ENCODE measurements at places on chromosomes 2 and 18.
A peak's percentile ranks its signal among the peaks of the same experiment; 100 is the strongest.

DNA sequence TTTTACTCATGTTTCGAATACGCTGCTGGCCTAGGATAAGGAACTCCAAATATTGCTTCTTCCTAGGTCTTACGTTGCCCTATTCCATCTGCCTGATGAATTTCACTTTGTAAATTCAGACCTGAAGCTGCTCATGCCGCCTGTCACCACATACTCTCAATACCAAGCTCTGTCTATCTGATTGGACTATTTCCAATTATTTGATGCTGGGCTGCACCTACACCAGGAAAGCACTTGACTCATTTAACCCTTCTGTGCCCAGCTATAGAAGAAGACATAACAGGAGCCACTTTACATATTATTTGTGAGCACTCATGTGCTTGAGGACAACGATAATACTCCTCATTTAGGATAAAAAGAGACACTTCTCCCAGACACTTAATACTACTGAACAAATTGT, 1293.9 kb upstream of the LRRTM1 start:
- no peak for DNase-seq

DNA sequence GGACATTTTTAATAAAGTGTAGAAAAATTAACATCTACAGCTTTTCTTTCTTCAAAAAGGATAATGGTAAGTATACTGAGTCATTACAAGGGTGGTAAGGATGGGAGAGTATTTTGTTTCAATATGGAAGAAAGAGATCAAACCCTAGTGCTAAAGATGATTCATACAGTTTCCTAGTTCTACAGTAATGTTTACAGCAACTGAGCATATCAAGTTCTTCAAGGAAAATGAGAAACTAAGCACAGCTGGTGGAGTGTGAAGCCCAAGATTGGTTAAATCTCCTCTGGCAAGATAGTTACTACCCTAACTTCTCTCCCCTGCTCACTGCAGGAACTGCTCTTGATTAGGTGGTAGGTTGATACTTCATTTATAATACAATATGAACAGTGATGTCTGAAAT, 467.5 kb downstream of the XIRP2 start:
- DNase-seq = no peak

GRCh38 chr2:236562434-236562833, 7.2 kb upstream of the ACKR3 start:
- no peak for DNase-seq

DNA sequence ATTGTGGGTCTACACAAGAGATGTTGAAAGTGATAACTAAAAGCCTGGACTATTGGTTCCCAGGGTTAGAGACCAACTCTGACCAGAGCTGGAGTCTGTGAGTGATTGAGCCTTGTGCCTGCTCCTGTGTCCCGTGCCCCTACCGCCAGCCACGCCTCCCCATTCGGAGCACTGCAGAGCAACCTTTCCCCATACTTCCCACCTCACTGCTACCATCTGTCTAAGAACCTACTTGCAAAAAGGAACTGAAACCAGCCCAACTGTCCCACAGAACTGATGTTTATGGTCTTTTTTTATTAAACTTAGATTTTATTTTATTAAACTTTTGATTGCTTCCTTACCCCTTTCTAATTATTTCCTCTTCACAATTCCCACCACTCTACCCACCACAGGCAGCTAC, 300.3 kb upstream of the MGAT5 start:
- DNase-seq = no peak

DNA sequence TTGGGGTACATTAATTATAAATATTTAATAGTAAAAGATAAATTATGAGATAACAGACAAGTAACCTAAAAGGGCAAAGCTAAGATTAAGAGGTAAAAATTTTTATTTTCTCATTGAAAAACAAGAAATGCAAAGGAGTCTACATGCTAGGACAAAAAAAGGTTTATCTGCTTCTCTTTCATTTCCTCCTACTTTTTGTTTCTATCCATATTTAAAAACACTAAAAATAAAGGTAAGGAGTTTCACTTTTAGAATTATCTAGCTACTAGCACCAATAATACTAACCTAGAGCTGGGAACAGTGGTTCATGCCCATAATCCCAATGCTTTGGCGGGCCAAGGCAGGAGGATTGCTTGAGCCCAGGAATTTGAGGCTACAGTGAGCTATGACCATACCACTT, 1551.7 kb upstream of the SLC39A10 start:
- DNase-seq = no peak

GRCh38 chr2:73284296-73285158, at the start of gene FBXO41:
Gene FBXO41, minus strand, starts transcription at chr2:73284478. Its CDS starts 14,848 bp downstream, at chr2:73269630.
- DNase-seq = peak; percentile 81

- no peak for DNase-seq
Measured at GRCh38 chr2:24411488-24412151, 51.3 kb upstream of the ITSN2 start.

DNA sequence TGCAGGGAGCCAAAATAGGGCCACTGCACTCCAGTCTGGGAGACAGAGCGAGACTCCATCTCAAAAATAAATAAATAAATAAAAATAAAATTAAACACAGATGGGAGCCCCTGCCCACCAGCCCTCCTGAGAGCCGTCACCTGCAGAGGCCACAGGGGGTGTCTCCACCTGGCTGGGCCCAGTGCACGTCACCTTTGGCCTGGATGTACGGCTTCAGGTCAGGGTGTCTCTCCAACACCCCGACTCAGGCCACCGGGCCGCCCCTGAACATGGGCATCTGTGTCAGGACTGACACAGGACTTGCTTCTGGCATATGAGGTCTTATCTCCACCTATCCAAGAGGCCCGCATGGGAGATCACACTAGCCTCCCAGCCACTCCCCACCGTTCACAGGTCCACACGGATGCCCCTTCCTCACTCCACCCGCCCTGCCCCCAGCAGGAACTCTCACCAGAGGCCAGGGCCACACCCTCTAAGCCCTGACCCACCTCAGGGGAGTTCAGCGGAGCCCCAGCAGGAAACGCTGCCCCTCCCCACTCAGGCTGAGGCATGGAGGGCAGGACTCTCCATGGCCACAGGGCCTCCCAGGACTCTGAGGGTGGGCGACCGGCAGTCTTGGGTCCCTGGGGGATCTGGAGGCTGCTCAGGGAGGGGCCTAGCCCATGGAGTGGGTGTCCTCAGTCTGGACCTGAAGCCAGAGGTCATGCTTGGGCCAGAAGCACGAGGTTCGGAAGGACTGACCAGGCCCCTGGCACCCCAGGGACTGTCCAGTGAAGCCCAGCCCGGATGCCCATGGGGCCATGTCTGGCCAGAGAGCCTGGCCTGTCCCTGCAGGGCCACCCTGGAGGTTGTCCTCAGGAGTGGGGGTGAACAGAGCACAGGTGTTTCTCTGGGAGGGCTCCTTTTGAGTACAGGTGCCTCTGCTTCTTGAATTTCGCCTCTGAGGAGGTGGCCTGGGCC, 1.6 kb upstream of the CROCC2 start:
- DNase-seq = no peak

DNA sequence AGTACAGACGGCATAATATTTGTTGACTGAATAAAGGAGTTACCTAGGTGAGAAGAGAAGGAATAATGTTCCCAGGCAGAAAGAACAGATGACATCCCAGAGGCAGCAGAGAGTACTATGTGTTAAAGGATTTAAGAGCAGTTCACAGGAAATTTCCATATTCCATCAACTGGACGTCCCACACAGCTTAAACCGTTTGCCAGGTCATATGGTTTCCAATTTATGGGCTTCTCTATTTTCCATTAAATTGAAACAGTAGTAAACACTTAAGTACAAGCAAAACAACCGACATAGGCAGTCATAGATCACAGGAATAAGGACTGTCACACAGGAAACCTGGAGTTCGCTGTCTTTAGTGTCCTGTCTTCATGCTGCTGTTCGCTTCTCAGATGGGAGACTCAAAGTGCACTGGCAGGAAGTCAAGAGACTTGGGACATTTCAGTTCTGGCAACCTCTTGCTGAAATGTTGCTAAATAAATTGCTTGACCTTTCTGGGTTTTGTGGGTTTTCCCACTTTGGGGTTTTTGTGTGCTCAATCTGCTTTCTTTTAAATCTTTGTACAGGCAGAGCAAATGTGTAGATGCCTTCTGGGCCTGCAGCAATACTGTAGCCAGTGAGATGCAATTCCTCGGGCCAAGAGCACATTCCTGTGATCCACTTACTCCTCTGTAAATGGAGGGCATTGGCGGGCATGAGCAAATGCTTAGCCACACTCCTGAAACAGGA, 5.8 kb upstream of the PIEZO2 start:
- no peak for DNase-seq

DNA sequence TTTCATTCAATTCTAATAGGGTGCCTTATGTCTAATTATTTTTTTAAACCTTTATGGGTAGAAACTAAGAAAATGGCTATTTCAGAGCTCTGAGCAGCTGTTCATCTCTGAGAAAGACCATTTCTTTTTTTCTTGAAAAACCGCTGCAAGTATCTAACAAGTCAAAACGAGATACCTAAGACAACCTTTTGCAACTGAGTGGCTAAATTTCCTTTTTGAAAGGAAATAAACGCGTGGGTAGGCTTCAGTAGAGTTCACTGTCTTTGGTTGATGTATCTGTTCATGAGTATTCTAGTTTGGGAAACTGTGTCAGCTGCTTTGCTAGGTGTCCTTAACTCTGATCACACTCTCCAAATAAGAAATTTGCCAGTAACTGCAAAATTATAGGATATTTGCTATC, 104.3 kb upstream of the LINC00305 start:
- DNase-seq = no peak

- DNase-seq = no peak
Measured at GRCh38 chr2:178412047-178412446, 38.9 kb downstream of the PRKRA start.

DNA sequence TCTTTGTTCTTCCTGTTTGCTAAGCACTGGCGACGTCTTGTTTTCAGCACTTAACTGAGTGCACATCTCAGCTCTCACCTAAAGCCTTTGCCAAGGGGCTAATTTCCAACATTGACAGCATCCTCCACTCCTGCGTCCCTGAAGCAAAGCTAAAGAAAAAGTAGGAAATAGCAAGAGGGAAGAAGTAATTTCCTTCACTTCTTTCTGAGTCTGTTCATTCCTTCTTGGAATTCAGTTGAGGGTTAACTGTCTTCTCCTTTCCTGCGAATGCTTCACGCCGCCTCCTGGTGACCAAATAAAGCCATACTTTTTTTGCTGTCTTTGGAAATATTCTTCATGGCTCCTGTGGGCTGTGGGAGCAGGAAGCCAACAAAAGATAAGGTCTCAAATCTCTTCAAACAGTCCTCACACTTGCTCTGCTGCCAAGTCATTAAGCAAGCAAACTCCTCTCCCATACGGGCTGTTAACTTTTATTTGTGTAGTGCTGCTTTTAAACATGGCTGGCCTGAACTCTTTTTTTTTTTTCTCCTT, 100.9 kb downstream of the DPP10 start:
- DNase-seq = no peak

- DNase-seq = no peak
Measured at GRCh38 chr18:37299471-37300304, 265.9 kb downstream of the CELF4 start.

- no peak for DNase-seq
Measured at GRCh38 chr2:9809064-9809356, 34.3 kb upstream of the TAF1B start.

DNA sequence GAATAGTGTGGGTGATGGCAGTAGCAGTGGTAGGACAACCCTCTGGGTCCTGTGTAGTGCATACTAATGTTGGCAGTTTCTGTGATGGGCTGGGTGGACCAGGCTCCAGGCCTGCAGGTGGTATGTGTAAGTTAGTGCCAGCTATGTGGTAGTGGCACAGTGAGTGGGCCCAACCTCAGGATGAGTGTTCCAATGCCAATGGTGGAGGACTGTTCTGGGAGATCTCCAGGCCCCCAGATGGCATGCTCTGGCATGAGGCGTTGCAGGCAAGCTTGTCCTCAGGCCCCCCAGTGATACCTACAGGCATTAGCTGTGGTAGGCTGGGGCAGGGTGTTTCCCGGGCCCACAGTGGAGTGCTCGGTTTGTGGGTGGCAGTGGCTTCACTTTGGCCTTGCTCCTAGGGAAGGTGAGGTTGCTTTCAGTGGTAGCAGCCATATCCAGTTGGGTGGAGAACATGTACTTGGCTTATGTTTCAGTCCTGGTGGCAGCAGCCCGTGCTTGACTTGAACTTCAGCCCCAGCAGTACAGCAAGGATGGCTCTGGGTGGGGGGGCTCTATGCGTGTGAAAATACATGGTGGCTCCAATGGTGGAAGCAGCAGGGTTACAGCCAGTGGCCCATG, 32.4 kb downstream of the TEX51 start:
- no peak for DNase-seq

GRCh38 chr2:192314800-192315481, 120.2 kb upstream of the TMEFF2 start:
- no peak for DNase-seq

GRCh38 chr2:229719926-229720647, 5.7 kb upstream of the DNER start:
- DNase-seq = no peak

DNA sequence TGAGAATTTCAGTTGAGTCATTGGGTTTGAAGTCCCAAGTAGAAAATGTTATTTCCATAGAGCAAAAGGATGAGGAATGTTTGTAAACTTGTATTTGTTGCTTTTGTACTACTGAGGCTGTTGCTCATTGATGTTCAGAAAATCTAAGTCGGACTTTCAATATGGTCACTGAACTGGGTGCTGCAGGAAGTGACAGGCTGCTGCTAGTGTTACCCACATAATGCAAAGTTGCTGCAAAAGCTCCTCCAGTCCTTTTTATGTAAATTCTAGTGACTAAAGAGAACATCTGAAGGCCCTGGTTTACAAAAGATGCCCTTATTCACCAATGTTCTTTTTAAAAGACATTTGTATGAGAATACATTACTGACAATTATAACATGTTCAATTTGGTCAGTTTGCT, 131.1 kb upstream of the FAM98A start:
- no peak for DNase-seq

GRCh38 chr2:223416815-223417610, 185.1 kb downstream of the SCG2 start:
- no peak for DNase-seq

DNA sequence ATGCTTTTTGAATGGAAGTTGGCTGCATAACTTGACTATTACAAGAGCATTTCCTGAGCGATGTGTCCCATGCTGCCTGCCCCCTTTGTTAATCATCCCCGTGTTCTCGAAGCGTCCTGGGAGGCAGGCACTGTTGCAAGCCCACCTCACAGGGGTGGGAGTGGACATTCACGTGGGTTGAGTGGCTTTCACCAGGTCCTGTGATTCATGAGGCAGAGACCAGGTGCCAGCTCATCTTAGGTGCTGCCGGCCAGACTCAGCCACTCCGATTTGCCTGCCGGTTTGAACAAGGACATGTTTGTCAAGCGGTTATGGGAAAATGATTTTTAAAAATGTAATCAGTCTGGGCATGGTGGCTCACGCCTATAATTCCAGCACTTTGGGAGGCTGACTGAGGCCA, 112.5 kb downstream of the ZNF532 start:
- DNase-seq = no peak

GRCh38 chr2:53939656-53940055, 31.1 kb downstream of the PSME4 start:
- no peak for DNase-seq

DNA sequence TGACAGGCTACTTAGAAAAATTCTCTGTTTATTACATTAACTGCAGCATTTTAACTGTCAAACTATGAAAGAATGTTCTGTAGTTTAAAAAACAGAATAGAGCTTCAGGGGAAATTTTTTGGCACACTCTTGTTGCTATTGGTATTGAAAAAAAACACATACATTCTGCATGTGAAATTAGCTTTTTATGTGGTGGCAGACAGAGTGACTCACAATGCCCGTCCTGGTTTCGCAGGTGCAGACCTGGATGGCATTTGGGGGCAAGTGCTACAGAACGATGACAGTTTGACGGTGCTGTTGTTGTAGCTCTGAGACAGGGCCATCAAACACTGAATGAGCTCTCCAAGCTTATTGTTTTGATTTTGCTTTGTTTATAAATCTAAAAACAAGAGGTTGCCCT, 105.0 kb upstream of the MAP3K20 start:
- DNase-seq = no peak

Measured in natural killer cell (primary cell).